ENCODE measurements at places on chromosomes 11 and 22.
A peak's percentile ranks its signal among the peaks of the same experiment; 100 is the strongest.

DNA sequence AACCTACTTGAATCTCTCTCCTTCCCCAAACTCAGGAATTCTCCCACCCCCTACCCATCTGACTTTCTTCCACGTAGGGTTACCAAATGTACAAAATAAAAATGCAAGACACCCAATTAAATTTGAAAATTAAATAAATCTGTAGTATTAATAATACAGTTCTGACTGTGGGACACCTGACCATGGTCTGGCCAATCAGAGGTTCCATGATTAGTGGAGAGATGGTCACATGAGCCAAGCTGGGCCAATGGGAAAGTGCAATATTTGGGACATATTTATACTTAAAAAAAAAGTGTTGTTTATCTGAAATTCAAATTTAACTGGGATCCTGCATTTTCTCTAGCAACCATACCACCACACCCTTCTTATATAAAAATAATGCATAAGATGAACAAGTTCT is 29.8 kb upstream of the ASPHD2 start:
- no peak for DNase-seq

DNA sequence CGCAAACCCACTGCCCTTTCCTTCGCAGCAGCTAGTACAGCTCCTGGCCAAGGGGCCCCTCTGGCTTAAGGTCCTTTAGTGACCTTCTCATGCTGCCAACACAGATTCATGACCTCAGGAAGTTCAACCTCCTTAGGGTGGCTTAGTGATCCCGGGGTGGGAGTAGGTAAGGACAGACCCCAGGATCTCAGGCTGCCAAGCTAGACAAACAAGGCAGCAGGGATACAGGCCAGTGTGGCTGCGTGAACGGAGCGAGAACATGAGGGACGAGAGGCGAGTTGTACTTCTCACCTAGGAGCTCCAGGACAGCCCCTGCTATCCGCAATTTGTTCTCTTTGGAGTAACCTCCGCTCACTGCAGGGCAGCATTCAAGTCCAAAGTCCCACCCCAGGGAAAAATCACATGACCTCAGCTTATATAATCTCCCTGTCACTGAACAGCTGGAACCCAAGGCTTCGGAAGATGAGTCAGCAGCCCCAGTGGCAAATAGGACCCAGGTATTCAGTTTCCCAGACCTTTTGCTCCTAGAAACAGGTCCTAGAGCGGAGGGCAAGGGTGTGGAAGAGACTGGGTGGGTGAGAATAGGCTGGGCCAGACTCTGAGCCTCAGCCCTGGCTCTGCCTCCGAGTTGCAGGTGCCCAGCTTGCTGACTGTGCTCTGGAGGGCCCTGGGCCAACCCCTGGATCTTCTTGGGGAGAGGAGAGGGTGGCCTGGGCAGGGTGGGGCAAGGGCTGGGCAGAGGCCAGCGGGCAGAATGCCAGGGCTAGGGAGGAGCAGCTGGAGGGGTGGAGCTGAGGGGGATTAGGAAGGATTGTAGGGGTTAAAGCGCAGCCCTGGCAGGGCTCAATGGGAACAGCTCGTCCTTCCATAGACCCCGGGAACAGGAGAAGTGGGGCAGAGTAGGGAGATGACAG is 13.1 kb downstream of the USP2 start:
- DNase-seq = peak; percentile 84

GRCh38 chr11:326842-327580 is 6.4 kb upstream of the IFITM3 start:
- DNase-seq = peak; percentile 69

DNA sequence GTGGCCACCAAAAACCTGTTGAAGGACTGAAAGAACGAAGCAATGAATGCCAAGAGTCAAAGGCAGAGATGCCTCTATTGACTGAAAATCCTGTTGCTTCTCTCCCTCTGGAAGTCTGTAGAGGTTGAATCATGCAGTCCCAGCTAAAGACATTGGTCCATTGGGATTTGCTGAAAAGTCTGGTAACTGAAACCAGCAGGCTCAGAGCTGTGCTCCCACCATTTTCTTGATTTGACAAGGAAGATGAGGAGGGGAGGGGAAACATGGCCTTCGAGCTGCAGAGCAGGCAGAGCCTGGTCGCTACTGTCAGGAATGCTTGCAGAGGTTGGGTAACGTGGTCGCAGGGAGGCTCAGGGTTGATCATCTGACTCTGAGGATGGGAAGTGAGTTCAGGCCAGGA is 72.8 kb upstream of the CSNK2A3 start:
- no peak for DNase-seq

GRCh38 chr22:26740253-26740652 is 82.9 kb downstream of the MIAT start:
- no peak for DNase-seq

GRCh38 chr22:49678842-49679170 is 148.9 kb downstream of the BRD1 start:
- no peak for DNase-seq

- DNase-seq = no peak
These were observed 26.3 kb downstream of the KCNJ1 start for GRCh38 chr11:128840783-128841182.

- DNase-seq = no peak
These were observed 180.8 kb downstream of the BRD1 start for GRCh38 chr22:49646876-49647275.

- no peak for DNase-seq
These were observed 51.9 kb upstream of the EED start for GRCh38 chr11:86192519-86193257.

- no peak for DNase-seq
These were observed 4.4 kb downstream of the DTX4 start for GRCh38 chr11:59176330-59176729.

GRCh38 chr11:69509381-69509780 is 27.9 kb downstream of the LINC01488 start:
- no peak for DNase-seq

DNA sequence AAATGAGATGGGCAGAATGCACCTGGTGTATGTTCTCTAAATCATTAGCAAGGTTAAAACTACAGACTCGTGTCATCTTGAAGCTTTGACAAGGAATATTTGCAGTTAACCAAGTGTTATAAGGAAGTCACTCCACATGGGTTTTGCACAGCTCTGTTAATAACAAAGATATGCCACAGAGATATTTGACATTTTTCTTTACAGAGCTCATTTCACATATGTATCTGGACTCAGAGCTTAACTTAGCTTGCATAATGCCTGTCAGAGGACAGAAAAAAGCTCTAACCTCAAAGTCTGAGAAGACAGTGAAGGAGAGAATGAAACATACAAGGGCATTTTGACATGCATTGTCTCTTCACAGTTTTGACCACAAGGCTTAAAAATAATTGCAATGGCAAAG is 105.5 kb downstream of the C11orf87 start:
- DNase-seq = no peak

GRCh38 chr22:32887324-32887980 is 85.9 kb downstream of the TIMP3 start:
- no peak for DNase-seq

DNA sequence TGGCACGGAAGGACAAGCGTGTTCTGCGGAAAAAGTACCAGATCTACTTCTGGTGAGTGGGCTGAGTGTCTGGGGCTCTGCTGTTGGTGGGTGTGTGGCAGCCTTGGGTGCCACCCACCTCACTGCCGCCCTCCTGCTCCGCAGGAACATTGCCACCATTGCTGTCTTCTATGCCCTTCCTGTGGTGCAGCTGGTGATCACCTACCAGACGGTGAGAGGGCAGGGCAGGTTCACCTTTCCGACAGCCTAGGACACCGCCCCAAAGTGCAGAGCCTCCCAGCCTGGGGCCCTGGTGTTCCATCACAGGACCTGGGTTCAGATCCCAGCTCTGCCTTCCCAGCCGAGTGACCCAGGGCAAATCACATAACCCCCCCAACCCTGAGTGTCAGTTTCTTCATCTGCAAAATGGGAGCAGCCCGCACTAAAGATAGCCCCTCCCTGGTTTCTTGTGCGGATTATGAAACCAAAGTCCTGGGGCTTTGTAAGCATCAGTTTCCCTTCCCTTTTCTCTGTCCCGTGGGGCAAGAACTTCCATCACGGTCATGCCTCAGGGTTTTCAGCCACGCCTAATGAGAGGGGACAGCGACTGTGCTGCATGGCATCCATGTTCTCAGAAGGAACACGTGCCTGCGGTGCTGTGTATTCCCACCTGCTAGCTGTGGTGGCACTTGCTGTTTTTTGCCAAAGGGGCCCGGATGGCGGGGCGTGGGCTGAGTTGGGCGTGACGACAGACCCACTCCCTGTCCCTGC is 9.8 kb upstream of the TAGLN start:
- DNase-seq = no peak

Measured in left forelimb (tissue), 1 donor.